ENCODE measurements at places on chromosomes 13 and 19. TPM values are rescaled to one million over a fixed set of nuclear protein-coding genes. Genes with fewer than 3 reads are reported as not detected.

The ZNF584 gene
- total RNA-seq, result 5.9 TPM

GRCh38 chr19:35249146-35249847 lies 495 bp downstream of the LSR start:
- DNase-seq, result no peak

- no peak for DNase-seq
Measured at GRCh38 chr13:30375265-30375835, 46.9 kb upstream of the UBE2L5 start.

The GPR183 gene
- 0.40 TPM for total RNA-seq

GRCh38 chr19:41416194-41416674 lies 10.9 kb downstream of the B3GNT8 start:
- DNase-seq, result no peak

DNA sequence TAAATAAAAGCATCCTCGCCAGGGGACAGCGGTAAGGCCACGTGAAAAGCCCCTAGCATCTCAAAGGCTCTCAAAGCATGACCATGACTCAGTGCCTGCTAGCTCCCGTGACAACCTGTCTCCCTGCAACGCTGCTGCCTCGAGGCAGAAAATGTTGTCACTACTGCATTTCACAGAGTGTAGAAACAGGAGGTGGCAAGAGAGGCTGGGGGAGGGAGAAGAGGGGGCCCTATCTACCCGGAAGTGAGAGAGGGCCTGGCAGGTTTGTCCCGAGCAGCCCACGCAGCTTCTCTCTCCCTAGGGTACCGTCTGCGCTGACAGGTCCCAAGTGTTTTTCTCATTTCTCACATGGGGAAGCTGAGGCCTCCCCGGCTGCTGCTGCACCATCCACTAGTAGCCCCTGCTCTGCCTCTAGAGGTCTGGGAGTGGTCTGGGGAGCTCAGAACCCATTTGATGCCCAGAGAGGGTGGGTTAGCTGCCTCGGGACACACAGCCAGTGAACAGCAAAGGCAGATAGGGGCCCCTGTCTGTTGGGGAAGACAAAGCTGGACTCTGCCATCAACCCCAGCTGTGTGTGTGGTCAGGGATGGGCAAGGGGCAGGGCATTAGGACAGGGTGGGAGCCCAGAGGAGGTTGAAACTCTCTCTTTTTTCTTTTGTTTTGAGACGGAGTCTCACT lies 3.7 kb downstream of the TINCR start:
- no peak for DNase-seq

- DNase-seq, result no peak
Measured at GRCh38 chr19:56117376-56117884, 3.7 kb downstream of the ZNF787 start.

DNA sequence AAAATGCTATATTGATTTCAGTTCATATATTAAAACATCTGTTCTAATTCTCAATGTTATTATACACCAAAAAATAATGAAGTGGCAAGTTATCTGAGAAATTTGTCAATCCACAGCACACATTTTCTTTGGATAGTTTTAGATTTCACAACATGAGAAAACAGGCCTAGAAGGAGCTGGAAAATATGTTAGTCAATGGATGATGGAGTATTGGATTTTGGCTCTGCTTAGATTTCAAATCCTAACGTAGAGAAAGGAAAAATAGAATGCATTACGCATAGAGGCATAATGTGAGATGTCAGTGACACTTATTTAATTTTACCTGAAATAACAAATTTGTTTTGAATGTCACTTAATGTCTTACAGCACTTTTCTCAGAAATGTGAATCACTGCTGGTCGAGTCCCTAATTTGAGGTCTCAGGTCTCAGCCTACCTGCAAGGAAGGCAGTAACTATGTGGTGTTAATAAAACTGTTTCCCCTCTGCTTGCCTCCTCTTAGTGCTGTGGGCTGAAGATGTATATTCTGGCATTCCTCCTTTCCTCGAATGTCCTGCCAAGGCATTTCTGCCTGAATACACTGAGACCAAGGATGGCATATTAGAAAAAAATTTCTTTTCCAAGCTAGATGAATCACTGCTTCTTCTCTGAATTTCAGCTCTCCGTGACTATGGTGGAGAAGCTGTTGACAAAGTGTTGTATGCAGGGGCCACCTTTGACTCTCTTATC lies 232.4 kb downstream of the POSTN start:
- no peak for DNase-seq

- no peak for DNase-seq
Measured at GRCh38 chr19:12295191-12295590, 508 bp upstream of the ZNF44 start.

GRCh38 chr13:42656161-42656560 lies 82.2 kb downstream of the TNFSF11 start:
- DNase-seq, result no peak

DNA sequence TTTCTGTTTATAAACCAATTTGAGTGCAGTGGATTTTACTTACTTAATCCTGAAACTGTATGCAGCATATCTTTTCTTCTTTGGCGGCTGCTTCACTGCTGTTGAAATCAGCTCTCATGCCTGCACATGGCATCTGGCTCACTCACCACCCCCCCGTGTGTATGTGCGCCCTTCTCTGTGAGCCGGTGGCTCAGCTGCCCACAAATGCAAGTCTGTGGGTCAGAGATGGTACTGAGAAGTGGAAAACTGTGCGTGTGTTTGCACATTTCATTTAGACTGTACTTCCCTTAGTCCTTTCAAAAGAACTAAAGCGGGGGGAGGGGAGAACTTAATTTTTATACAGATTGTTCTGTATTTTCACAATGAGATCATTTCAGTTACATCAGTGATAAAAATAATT lies 307.6 kb downstream of the SHISA2 start:
- no peak for DNase-seq

The SGCG gene
- total RNA-seq, result not detected

The ZNF8 gene
- 4.2 TPM for total RNA-seq

DNA sequence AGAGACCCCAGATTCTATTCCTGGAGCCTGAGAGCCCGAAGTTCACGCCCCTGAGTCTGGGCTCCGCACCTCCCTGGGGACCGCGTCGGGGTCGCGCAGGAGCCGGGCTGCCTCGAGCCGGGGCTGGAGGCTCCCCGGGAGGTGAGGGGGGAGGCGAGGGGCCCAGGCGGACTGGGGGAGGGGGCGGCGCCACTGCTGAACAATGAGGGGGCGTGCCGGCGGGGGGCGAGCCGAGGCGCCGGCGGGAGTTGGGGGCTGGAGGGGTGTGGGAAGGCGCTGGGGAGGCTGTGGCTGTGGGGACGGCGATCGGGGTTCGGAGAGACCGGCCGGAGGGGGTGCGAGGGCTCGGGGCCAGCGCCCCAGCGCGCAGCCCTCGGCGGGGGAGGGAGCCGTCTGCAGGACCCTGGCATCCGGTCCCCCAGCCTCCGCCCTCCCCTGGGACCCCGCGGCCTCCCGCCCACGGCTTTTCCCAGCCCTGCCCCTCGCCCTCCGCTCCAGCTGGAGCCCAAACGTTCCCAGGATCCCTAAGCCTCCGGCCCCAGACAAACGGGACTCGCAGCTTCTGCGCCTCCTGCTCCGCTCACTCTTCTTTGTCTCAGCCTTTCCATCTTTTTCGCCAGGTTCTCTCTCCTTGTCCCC lies 922 bp downstream of the PLEKHG2 start:
- peak; percentile 69 for DNase-seq

The TMEM238 gene
- total RNA-seq, result 0.22 TPM

GRCh38 chr13:89910166-89910565 lies 1437.3 kb upstream of the MIR17HG start:
- DNase-seq, result no peak

DNA sequence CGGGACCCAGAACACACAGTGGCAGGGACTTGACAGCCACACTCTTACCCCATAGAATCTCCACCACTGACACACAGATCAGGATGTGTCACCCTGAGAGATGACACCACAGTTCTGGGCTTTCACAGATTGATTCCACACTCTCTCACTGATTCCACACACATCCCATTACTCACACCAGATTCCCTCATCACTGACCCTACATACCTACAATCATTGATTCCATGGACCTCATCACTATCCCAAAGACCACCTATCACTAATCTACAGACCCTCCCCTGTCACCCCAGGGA lies 57.6 kb upstream of the ZNF527 start:
- no peak for DNase-seq

DNA sequence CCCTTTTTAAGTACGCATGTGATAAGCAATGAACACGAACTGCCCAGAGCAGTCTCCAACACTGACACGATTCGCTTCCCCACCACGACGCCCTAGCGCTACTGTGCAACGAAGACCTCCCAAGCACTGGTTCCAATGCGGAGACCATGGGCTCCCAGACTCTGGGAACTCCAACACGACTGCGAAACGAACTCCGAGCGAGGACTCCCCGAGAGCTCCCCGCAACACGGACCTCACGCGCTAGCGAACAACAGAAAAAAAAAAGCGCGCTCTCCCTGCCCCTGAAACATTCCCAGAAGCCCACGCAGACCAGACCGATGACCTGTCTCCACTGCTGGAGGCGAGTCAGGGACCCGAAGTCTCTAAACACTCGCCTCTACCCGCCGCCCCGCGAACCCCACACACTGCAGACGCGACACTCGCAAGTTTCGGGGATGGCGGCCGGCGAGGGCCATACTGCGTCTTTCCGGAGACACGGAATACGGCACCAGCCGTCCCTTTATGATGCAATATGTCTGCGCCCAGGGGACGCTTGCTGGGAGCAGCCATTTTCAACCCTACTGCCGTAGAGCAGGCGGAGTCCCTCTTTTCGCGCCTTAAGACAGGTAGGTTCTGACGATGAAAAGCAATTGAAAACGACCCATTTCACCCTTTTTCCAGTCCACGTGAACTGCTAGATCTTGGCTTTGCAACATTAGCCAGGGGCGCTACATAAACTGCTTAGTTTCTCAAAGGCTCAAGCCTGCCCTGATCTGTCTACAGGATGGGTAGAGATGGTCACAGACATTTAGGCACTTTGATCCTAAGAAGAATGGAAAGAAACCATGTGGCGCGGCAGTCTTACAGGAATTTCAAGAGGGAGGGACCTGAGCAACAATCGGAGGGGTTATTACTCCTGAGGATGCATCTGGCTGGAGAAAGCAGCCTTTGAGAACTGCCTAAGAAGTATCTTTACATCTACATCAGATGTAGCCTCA lies at the start of gene ZNF577:
Gene ZNF577, minus strand, starts transcription at position 430 of the 977 bp plus-strand sequence. CDS start 7,569 bp downstream, outside the sequence.
- DNase-seq, result peak; percentile 87

The ATP5F1D gene
- total RNA-seq, result 15.7 TPM

GRCh38 chr13:113020323-113021080 lies 51.5 kb downstream of the MCF2L start:
- no peak for DNase-seq

- no peak for DNase-seq
Measured at GRCh38 chr19:36049080-36049698, 4.9 kb downstream of the THAP8 start.

DNA sequence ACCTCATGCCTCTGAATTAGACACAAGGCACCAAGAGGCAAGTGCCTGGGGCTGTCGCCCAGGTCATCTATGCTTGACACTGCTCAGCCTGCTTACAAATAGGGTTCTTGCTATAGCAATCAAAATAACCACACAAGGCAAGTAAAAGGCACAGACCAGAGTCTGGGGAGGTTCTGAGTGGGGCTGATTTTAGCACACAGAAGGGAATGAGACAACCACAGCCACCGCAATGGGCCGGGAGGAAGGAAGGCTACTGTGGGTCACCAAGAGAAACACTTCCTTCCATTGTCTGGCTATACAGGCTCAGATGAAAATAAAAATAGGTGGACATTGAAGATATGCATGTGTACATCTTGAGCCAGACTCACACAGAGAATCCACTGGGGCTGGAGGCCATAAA lies 159.1 kb downstream of the DLEU7 start:
- peak; percentile 90 for DNase-seq

- no peak for DNase-seq
Measured at GRCh38 chr19:58355215-58355796, 2.0 kb upstream of the A1BG start.

DNA sequence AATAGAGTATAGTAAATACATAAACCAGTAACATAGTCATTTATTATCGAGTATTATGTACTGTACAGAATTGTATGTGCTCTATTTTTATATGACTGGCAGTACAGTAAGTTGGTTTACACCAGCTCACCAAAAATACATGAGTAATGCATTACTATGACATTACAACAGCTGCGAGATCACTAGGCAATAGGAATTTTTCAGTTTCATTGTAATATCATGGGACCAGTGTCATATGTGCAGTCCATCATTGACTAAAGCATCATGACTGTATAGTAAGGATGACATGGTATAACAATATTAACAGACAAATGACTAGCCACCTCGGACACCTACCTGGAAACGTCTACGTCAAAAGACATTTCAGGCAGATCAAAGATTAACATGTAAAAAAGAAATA lies 33.6 kb downstream of the ATP7B start:
- DNase-seq, result no peak

The TUBA3C gene
- total RNA-seq, result not detected

DNA sequence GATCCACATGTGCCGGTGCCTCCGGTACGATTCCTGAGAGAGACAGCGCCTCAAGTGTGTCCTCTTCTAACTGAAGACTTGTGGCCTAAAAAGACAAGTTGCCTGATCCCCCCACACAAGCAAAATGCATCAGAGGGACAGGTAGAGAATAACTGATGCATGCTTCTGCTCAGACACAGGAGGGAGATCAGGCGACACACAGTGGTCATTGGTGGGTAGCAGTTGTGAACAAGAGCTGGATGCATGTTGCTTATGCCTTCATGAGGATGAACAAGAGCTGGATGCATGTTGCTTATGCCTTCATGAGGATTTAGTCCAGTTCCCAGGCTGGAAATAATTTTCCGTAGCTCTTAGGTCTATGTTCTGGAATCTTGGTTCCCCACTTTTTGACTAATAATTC lies 505.6 kb downstream of the MYO16 start:
- no peak for DNase-seq

The SMIM24 gene
- total RNA-seq, result not detected

The SMIM44 gene
- not detected for total RNA-seq

DNA sequence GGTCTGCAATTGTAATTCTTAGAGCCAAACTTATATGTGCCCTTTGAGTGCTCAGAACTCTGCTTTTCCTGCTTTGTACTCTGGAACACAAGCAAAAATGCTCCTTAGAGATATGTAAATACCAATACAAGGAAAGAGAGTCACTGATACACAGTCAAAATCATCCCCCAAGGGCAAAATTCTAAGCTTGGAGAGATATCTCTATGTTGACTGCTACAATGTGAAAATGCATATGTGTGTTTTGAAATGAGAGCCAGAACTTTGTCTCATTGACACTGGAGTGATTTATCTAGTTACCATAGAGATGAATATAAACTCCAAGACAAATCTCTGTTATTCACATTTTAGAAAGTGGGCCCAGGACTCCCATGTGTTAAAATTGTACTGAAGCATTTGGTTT lies 494.8 kb upstream of the SLITRK1 start:
- DNase-seq, result no peak

DNA sequence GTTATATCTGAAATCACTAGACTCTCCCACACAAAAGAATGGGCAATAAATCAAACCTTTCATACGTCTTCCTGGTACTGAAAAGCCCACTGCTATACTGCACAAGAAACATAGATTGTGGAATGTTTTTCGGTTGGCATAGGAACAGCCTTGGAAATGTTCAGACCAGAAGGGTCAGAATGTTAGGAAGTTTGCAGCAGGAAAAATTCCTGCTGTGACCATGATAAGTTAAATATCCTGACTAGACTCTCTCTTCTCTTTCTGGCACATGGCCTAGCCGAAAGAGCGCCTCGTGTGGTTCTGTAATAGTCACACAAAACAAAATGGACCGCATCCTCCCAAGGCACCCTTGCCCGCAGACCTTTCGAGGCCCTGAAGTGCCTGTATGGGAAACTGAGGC lies 427.2 kb downstream of the COG6 start:
- peak; percentile 99 for DNase-seq

The FAM124A gene
- total RNA-seq, result 3.4 TPM

The ZNF254 gene
- 16.9 TPM for total RNA-seq
